ENCODE measurements at places on chromosomes 16 and 17. TPM values are rescaled to one million over a fixed set of nuclear protein-coding genes. Genes with fewer than 3 reads are reported as not detected.

The COG4 gene
- 44.5 TPM for total RNA-seq

The CD79B gene
- total RNA-seq: 33.2 TPM

The EME1 gene
- total RNA-seq: 28.6 TPM

The ERN2 gene
- not detected for total RNA-seq

The FBXO39 gene
- total RNA-seq: 0.11 TPM

The CENPV gene
- 65.8 TPM for total RNA-seq

The TRIM16 gene
- 13.0 TPM for total RNA-seq

The TMC8 gene
- 196 TPM for total RNA-seq

The ABCC6 gene
- not detected for total RNA-seq

The MT1F gene
- total RNA-seq: 6.4 TPM

The PABPN1L gene
- total RNA-seq: not detected

The BCL6B gene
- total RNA-seq: 1.0 TPM

The MT1E gene
- 181 TPM for total RNA-seq

The CTF1 gene
- total RNA-seq: 0.30 TPM

The HOXB9 gene
- 0.16 TPM for total RNA-seq

The DLX3 gene
- not detected for total RNA-seq

The B3GNT9 gene
- 5.0 TPM for total RNA-seq

The SALL1 gene
- total RNA-seq: not detected

The EPOP gene
- 34.9 TPM for total RNA-seq

The ASGR1 gene
- total RNA-seq: 1.8 TPM
